ENCODE measurements at places on chromosomes 16 and 17.

DNA sequence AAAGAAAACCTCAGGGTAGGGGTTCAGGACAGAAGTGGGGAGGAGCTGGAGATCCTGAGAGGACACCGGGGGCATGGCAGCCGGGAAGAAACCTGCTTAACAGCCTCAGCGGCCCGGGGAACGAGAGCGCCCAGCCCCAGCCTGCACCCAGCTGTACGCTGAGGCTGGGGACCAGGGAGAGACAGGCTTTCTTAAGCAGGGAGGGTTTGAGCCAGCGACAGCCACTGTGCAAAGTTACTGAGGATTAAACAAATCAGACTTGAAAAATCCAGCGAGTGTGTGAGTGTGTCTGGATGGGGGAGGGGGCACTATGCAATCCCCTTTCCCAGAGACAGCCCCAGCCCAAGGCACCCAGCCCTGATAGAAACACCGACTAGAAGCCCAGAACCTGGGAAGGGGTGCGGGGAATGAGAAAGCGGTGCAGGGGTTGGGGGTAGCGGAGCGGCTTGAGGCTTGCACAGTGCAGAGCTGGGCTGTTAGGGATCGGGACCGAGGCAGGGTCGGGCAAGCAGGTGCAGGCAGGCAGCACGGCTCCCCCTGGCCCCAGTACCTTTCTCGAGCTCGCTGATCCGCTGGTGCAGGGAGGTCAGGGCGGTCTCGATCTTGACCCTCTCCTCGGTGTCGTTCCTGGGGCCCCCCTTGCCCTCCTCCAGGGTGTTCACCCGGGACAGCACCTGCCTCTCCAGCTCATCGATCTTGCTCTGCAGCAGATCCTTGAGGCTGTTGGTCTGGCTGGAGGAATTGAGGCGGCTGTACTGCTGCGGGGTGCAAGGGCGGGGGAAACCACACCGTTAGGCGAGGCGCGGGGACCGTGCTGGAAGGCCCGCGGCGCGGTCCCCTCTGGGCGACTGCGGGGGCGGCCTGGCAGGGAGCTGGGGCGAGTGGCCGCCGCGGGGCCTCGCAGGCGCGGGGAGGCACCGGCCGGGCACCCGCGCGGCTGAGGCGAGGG lies 1.2 kb downstream of the NPTX1 start:
- DNase-seq, result no peak

DNA sequence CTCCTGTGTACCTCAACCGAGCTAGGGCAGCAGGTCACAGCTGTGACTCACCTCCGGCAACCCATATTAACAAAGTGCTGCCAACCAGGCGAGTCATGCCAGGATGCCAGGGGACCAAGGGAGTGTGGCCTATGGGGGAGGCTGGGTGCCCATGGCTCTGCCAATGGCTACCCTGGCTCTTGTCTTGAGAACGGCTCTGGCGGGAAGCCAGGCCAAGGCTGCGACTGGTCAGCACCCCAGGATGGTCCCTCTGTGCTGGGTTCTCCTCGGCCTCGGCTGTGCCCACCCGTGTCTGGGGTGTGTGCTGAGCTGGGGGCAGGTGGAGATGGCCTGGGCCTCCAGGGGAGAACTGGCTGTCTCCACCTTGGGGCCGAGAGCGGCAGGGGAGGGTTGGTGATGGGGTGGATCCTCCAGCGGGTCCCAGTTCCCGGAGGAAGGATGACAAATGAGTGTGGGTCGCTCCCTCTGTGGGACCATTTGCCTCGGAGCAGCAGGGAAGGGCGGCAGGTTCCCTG lies 75.8 kb downstream of the MRC2 start:
- DNase-seq, result no peak

DNA sequence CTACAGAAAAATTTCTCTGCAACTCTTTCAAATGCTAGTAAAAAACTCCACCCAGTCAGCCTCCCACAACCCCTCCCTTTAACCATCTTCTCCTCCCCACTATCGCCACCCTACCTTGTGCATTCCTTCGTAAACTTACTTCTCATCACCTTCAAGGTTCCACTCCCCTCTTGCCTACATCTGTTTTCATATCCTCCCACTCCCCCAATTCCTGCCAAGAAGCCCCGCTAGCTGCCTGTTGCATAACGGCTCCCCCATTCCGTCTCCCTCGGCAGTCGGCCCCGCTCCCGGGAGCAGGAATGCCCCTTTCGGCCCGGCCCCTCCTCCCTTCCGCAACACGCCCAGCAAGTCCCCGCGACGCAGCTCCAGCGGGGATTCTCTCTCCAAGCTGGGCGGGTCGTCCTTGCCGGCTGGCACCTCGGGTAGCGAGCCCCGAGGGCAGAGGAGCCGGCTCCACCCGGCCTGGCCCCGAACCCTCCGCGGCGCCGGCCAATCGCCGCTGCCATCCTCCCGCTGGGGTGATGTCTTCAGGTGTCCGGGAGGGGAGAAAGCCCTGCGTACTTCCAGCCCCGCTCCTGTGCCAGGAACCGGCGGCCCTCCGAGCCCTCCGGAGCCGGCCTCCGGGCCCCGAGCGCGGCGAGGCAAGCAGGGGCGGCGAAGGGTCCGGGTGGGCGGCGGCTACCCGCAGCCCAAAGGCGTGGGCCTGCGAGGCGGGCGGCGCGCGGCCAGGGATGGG lies 1.5 kb downstream of the PHLPP2 start:
- DNase-seq, result no peak

DNA sequence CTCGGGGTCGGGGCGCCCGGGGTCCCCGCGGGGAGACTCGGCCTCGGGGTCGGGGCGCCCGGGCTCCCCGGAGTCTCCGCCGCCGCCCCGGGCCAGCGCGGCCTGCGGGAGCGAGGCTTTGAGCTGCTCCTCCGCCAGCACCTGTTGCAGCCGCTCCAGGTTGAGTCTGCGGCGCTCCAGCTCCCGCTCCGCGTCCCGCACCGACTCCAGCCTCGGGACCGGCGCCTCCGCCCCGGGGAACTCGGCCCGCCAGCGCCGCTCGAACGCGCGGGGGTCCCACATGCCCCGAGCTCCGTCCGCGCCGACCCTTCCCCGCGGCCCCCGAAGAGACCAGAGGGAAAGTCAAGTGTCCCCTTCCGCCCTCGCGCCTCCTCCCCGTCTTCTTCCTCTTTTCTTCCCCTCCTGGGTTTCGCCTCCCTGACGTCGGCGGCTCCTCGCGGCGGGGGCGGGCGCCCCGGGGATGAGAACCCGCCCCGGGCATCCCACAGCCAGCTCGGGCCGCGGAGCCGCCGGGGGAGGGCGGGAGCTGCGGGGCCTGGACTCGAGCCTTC lies 40.8 kb upstream of the BHLHA9 start:
- DNase-seq, result no peak

DNA sequence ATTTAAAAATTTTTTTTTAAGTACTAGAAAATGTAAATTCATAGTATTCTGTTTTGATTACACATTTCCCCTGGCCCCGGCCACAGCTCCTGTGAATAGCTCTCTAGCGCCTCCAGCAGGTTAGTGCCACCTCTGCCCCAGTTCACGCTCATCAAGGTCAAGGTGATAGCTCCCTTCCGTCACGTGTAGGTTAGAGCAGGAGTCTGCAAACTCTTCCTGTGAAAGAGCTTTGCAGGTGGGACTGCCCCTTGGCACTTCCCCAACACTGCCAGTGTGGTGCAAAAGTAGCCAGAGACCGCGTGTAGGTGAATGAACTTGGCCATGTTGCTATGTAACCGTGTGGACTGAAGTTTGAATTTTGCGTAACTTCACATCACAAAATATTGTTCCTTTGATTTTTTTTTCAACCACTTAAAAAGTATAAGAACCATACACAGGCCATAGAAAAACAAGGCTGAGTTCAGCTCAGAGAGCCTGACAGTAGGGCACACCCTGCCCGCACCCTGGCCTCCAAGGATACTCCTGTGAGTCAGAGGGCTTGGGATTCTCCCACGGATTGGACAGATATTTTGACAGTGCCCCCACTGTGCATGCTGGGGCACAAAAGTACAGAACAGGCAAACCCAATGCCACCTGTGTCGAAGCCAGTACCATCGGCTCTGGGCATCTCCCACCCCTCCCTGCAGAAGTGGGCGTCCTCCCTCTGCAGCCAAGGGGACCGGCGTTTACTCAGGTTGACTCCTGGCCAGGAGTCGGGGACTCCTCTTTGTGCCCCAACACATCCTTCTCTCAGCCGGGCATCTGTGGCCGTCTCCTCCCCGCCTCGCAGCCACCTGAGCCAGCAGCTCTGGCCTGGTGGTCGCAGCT lies 92.0 kb upstream of the CHMP6 start:
- DNase-seq, result peak; percentile 33

DNA sequence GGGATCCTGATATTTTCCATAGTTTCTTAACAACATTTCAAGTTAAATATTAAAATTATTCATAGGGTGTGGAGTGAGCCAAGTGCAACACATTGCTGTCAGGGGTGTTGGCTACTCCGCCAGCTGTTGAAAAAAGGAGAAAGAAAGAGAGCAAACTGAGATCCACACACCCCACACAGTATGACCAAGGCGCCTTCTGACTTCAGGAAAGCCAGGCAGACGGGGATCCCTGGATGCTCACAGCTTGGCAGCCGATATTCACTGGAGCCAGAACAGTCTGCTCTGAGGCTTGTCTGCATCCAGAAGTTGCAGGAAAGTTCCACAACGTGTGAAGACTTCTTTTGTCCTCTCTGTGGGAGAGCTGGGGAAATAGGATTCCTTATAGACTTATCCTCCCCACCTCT lies 9.3 kb downstream of the CHD9NB start:
- no peak for DNase-seq

- DNase-seq, result no peak
Observed at GRCh38 chr17:77646046-77646430, 312.5 kb upstream of the TNRC6C start.

- DNase-seq, result no peak
Observed at GRCh38 chr16:89130448-89130847, 36.8 kb downstream of the ACSF3 start.
